ENCODE measurements at places on chromosomes 16 and 17. TPM values are rescaled to one million over a fixed set of nuclear protein-coding genes. Genes with fewer than 3 reads are reported as not detected.
A peak's percentile ranks its signal among the peaks of the same experiment; 100 is the strongest.

DNA sequence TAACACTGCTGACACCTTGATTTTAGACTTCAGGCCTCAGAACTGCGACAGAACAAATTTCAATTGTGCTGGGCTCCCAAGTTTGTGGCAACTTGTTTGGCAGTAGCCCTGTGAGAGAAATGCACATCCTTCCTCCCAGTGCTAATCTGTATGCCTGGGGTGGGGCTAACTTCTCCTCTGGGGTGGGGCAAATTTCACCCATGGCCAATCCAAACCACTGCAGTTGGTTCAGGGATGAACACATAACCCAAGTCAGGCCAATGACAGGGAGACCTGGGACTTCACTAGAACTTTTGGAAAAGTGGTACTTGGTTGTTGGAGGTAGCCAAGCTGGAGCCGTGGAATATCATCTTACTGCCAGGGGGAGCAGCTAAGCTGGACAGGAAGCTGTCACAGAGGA lies 56.3 kb downstream of the ABCC6 start:
- H3K4me3 ChIP-seq, result no peak overlapping the region
- no peaks in the 10 kb centered on the region for H3K36me3 ChIP-seq
- H3K27me3 ChIP-seq, result no peaks in the 10 kb centered on the region
- H3K4me1 ChIP-seq, result no peaks in the 10 kb centered on the region

GRCh38 chr16:53614346-53614745 lies 89.3 kb downstream of the RPGRIP1L start:
- H3K4me1 ChIP-seq, result peaks cover 9% of the 10 kb centered on the region
- H3K4me3 ChIP-seq, result no peak overlapping the region
- DNase-seq, result no peak

DNA sequence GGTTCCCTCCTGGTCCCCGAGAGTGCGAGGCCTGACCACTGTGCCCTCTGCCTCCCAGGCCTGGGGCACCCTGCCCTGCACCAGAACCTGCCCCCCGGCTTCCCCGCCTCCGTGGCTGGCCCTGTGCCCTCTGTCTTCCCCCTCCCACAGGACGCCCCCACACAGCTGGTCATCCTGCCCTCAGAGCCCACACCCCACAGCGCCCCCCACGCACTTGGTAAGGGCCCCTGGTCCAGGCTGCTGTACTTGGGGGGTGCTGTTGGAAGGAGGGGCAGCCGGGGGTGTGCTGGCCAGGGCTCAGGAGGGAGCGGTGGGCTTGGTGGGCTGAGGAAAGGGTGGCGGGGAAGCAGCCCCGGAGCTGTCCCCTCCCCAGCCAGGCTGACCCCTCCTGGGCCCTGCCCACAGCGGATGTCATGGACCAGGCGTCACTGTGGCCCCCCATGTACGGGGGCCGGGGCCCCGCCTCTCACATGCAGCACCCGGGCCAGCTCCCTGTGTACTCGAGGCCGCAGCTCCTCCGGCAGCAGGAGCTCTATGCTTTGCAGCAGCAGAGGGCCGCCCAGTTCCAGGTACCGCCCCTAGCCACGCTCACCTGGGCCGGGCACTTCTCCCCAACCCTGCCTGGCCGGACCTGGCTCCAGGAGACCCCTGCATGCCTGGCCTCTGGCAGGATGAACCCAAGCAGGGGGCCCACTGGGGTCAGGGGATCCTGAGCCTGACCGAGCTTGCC lies 49.5 kb downstream of the BAHCC1 start:
- no peaks in the 10 kb centered on the region for H3K36me3 ChIP-seq
- DNase-seq, result no peak
- H3K4me1 ChIP-seq, result peaks cover 7% of the 10 kb centered on the region
- no peak overlapping the region for H3K4me3 ChIP-seq

- no peak overlapping the region for H3K4me3 ChIP-seq
- no peaks in the 10 kb centered on the region for H3K36me3 ChIP-seq
- peaks cover 22% of the 10 kb centered on the region for H3K27me3 ChIP-seq
- H3K27ac ChIP-seq, result no peak overlapping the region
These were observed 79.6 kb upstream of the TEKT1 start for GRCh38 chr17:6910987-6911603.

- no peak overlapping the region for H3K27ac ChIP-seq
- no peak overlapping the region for H3K4me3 ChIP-seq
- H3K4me1 ChIP-seq, result no peaks in the 10 kb centered on the region
These were observed 384.5 kb upstream of the SALL1 start for GRCh38 chr16:51535591-51535990.

GRCh38 chr16:83269048-83269447 lies 538.7 kb upstream of the HSBP1 start:
- no peak overlapping the region for H3K4me3 ChIP-seq
- H3K4me1 ChIP-seq, result no peaks in the 10 kb centered on the region
- H3K36me3 ChIP-seq, result no peaks in the 10 kb centered on the region
- DNase-seq, result no peak

DNA sequence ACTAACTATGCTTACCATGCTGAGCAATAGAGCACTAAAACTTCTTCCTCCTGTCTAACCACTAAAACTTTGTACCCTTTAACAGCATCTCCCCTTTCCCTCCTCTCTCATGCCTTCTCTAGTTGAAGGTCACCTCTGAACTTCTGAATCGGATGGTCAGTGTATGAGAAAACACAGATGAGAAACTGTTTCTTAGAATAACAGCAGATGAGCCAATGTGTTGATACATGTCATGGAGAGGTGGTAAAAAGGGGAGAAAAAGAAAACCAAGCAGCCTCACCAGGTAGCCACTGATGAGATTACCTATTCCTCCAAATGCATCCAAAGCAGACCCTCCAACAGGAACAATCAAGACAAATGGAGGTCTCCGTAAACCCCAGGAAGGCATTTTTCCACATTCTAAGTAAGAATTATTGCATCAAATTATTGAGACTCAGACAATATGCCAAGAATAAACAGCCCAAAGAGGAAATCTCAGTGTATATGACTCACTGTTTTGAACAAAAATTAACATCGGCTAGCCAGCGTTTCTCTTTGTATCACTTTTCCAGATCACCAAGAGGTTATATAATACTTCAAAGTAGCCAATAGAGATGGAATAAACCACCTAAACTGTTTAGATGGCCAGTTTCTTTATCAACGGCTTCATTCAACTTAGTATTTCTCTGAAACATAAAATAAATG lies 793.3 kb upstream of the SOX9 start:
- no peak overlapping the region for H3K27ac ChIP-seq
- H3K36me3 ChIP-seq, result no peaks in the 10 kb centered on the region
- no peaks in the 10 kb centered on the region for H3K4me1 ChIP-seq
- H3K27me3 ChIP-seq, result no peaks in the 10 kb centered on the region
- H3K4me3 ChIP-seq, result no peak overlapping the region

DNA sequence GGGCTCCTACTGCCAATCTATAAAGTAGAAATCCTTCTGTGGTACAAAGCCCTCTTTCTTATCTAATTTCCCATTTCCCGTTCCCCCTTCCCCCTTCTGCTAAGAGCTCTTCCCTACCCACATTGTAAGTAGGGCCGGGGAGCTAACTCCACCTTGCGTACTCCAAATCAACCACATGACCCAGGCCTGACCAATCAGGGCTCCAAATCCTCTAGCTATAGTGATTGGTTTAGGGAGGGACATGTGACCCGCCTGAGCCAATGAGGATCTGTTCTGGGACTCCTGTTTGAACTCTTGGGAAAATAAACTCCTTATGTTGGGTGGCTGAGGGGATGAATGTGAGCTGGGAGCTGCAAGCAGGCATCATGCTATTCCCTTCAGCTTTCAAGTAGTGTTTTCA lies 40.9 kb upstream of the MEOX1 start:
- H3K36me3 ChIP-seq, result no peaks in the 10 kb centered on the region
- no peak overlapping the region for H3K4me3 ChIP-seq
- no peak for DNase-seq

- H3K27ac ChIP-seq, result no peak overlapping the region
- H3K4me1 ChIP-seq, result no peaks in the 10 kb centered on the region
- no peaks in the 10 kb centered on the region for H3K27me3 ChIP-seq
- no peak for DNase-seq
- no peaks in the 10 kb centered on the region for H3K36me3 ChIP-seq
- no peak overlapping the region for H3K4me3 ChIP-seq
These were observed 300.0 kb downstream of the SNX29 start for GRCh38 chr16:12276576-12276975.

GRCh38 chr17:78661093-78661770 lies 84.0 kb upstream of the DNAH17 start:
- no peaks in the 10 kb centered on the region for H3K36me3 ChIP-seq
- H3K27me3 ChIP-seq, result no peaks in the 10 kb centered on the region
- no peak overlapping the region for H3K4me3 ChIP-seq

DNA sequence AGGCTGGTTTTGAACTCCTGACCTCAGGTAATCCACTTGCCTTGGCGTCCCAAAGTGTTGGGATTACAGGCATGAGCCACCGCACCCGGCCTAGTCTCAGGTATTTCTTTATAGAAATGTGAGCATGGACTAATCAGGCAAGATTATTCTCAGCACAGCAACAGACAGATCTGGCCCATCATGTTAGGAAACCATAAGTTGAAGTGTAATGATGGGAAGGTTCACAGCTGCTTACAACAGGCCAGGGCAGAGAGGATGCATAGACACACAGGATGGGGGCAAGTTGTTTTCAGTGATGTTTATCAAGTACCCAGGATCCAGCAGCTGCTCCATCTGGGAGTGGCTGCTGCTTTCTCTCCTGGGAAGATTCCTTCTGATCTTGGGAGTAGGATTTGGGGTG lies 16.6 kb upstream of the NOS2 start:
- DNase-seq, result no peak
- H3K27ac ChIP-seq, result no peak overlapping the region
- H3K4me1 ChIP-seq, result peaks cover 10% of the 10 kb centered on the region

GRCh38 chr17:50049636-50050035 lies 6.3 kb upstream of the ITGA3 start:
- no peak overlapping the region for H3K27ac ChIP-seq
- H3K36me3 ChIP-seq, result no peaks in the 10 kb centered on the region
- H3K27me3 ChIP-seq, result no peaks in the 10 kb centered on the region
- no peak overlapping the region for H3K4me3 ChIP-seq

DNA sequence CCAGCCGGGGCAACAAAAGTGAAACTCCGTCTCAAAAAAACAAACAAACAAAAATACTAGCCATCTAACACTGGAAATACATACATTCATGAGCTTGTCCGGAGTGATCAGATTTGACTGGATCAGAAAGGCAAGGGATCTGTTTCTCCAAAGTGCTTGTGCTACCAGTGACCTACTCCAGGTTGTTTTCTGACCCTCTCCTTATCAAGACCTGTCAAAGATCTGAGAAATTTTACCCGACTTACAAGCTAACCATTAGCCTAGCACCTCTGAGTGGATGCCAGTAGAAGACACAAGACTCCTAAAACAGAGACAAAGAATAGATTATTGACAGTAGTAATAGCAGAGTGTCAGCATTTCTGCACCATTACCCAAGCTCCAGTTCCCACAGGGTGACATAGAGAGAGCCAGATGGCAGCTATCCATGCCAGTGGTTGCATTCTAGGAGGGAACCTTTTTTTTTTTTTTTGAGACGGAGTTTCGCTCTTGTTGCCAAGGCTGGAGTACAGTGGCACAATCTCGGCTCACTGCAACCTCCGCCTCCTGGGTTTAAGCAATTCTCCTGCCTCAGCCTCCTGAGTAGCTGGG lies 9.8 kb downstream of the ASPA start:
- no peak for DNase-seq
- H3K36me3 ChIP-seq, result no peaks in the 10 kb centered on the region
- H3K4me3 ChIP-seq, result no peak overlapping the region
- H3K27me3 ChIP-seq, result peaks cover 4% of the 10 kb centered on the region
- H3K4me1 ChIP-seq, result no peaks in the 10 kb centered on the region

GRCh38 chr17:57947369-57947768 lies 7.8 kb downstream of the CUEDC1 start:
- no peaks in the 10 kb centered on the region for H3K36me3 ChIP-seq
- peaks cover 34% of the 10 kb centered on the region for H3K4me1 ChIP-seq
- H3K4me3 ChIP-seq, result no peak overlapping the region
- H3K27ac ChIP-seq, result peak overlapping the region; percentile 99
- no peak for DNase-seq
- H3K27me3 ChIP-seq, result no peaks in the 10 kb centered on the region

DNA sequence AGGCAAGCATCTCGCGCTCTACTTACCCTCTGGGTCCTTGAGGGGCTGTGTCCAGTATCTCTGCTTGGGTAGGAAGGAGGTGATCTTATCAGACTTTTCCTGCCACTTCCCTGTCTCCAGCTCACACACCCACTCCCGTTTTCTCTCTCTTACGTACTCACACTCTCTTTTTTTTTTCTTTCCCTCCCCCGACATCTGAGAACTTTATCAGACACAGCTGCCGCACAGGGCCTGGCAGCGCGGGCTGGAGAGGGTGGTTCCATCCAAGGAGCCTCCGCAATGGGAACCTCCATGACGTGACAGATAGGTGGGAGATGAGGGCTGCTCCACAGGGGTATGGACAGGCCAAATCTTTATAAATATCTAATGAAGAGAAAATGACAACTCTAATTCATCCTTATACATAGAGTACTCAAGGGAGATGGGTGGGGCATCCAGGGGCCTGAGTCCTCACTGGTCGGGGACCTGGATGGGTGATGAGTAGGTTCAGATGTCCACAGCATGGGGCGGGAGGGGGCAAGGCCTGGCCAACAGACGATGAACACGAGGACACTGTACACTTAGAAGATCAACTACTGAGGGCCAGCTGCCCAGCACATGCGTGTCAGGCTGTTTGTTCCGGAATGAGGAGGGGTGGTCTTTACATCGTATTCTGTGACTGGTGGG lies 23.3 kb downstream of the MINK1 start:
- H3K4me3 ChIP-seq, result no peak overlapping the region
- DNase-seq, result no peak
- H3K27ac ChIP-seq, result no peak overlapping the region
- H3K27me3 ChIP-seq, result no peaks in the 10 kb centered on the region

GRCh38 chr17:17044846-17045561 lies 2.7 kb downstream of the MPRIP start:
- H3K27me3 ChIP-seq, result no peaks in the 10 kb centered on the region
- H3K27ac ChIP-seq, result peak overlapping the region; percentile 85
- no peak for DNase-seq
- H3K4me3 ChIP-seq, result no peak overlapping the region
- H3K36me3 ChIP-seq, result no peaks in the 10 kb centered on the region

- no peaks in the 10 kb centered on the region for H3K27me3 ChIP-seq
- no peak overlapping the region for H3K27ac ChIP-seq
- no peaks in the 10 kb centered on the region for H3K4me1 ChIP-seq
- H3K36me3 ChIP-seq, result no peaks in the 10 kb centered on the region
These were observed 27.0 kb downstream of the ABCC12 start for GRCh38 chr16:48128769-48129168.

The RUNDC1 gene
- total RNA-seq, result 18.1 TPM

The SLC47A2 gene
- total RNA-seq, result 0.32 TPM

The CYTH1 gene
- total RNA-seq, result 148 TPM

The PTX4 gene
- total RNA-seq, result not detected

The NDEL1 gene
- 28.3 TPM for total RNA-seq

The ERN2 gene
- 114 TPM for total RNA-seq

The TRPV3 gene
- 5.7 TPM for total RNA-seq

The NECAB2 gene
- not detected for total RNA-seq

The TNK1 gene
- total RNA-seq, result 44.8 TPM

Measured in transverse colon (tissue), 4 donors.